ENCODE measurements at places on chromosomes 12 and 14. TPM values are rescaled to one million over a fixed set of nuclear protein-coding genes. Genes with fewer than 3 reads are reported as not detected.

DNA sequence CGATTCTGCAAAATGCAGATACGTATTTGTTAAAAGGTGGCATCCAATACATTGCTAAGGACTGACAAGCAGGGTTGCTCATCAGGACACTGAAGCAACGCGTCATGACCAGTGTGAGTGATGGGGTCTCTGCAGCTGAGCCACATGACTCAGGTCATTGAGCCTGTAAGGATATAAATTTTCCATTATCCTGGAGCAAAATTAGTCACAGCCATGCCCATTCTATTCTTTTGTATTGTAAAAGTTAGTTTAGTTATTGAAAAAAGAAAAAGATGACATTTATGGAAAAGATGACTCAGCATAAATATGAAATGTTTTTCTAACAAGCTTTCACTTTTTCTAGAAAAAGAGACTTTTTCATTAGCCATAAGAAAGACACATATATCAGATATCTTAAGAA is 268.0 kb upstream of the TMEM132C start:
- H3K4me3 ChIP-seq: no peak overlapping the region
- H3K4me1 ChIP-seq: no peaks in the 10 kb centered on the region
- DNase-seq: no peak
- H3K27ac ChIP-seq: no peak overlapping the region
- no peaks in the 10 kb centered on the region for H3K27me3 ChIP-seq
- no peaks in the 10 kb centered on the region for H3K36me3 ChIP-seq

DNA sequence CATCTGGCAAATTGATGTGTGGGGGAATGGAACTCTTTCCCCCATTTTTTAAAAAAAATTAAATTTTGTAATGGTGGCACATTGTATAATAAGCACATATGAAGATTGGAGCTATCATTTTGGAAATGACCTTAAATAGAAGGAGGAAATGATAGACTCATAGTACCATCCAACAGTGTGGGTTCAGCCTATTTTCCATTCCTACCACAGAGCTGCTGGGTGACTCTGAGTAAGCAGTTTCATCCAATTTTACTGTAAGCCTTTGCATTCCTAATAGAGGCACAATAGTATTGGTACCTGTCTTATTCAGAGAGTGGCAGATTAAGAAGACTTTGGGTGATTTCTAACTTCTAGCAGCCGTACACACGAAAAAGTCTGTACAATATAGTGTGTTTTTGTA is 304.5 kb downstream of the RAD51B start:
- no peaks in the 10 kb centered on the region for H3K36me3 ChIP-seq
- no peaks in the 10 kb centered on the region for H3K27me3 ChIP-seq
- no peak overlapping the region for H3K4me3 ChIP-seq

DNA sequence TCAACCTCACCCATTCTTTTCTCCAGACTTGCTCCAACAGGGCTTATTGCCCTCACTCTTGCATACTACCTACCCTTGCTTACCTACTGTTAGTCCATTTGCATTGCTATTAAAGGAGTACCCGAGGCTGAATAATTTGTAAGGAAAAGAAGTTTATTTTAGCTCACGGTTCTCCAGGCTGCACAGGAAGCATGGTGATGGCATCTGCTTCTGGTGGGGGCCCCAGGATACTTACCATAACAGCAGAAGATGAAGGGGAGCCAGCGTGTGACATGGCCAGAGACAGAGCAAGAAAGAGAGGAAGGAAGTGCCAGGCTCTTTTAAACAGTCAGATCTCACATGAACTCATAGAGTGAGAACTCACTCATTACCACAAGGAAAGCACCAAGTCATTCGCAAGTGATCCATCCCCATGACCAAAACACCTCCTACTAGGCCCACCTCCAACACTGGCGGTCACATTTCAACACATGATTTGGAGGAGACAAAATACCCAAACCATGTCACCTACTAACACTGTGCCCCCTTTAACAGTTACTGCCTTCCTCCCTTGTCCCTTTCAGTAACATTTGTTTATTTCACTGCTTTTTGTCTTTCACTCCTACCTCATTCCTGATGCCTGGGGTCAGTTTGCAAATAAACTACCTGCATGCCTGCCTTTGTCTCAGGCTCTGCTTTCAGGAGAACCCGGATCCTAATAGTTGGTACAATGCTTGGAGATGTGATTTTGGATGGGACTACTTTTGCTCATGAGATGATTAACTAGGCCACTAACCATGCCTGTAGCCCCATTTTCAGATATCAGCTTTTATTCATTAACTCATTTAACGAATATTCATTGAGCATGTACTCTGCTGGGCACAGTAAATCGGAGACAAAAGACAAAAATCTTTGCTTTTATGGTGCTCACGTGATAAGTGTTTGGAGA is 41.6 kb upstream of the CSRP2 start:
- DNase-seq: no peak
- H3K4me3 ChIP-seq: no peak overlapping the region
- H3K4me1 ChIP-seq: peaks cover 9% of the 10 kb centered on the region
- no peaks in the 10 kb centered on the region for H3K36me3 ChIP-seq
- H3K27ac ChIP-seq: no peak overlapping the region
- H3K27me3 ChIP-seq: no peaks in the 10 kb centered on the region

GRCh38 chr12:1855241-1855640 is 34.9 kb downstream of the LRTM2 start:
- H3K4me3 ChIP-seq: no peak overlapping the region
- no peak for DNase-seq
- no peak overlapping the region for H3K27ac ChIP-seq
- no peaks in the 10 kb centered on the region for H3K4me1 ChIP-seq
- H3K36me3 ChIP-seq: no peaks in the 10 kb centered on the region

DNA sequence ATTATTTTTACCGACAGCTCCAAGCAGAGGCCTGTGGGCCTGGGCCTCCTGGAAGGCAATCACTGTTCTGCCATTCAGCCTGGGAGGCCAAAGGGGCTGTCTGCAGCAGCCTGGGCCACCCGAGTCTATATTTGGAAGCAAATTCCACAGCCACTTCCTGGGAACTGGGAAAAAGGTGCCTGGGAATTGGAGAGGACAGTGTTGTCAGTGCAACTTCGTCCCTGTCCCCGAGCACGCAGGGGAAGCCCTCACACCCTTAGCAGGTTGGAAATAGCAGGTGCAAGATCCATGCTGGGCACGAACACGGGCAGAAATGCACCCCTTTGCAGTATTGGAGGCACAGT is 9.6 kb upstream of the TBX5 start:
- no peaks in the 10 kb centered on the region for H3K36me3 ChIP-seq
- no peak for DNase-seq
- peaks cover 73% of the 10 kb centered on the region for H3K27me3 ChIP-seq
- H3K27ac ChIP-seq: no peak overlapping the region

GRCh38 chr12:30015631-30016337 is 232.0 kb upstream of the TMTC1 start:
- H3K27me3 ChIP-seq: no peaks in the 10 kb centered on the region
- no peak for DNase-seq
- no peak overlapping the region for H3K27ac ChIP-seq
- H3K4me1 ChIP-seq: no peaks in the 10 kb centered on the region
- no peak overlapping the region for H3K4me3 ChIP-seq
- no peaks in the 10 kb centered on the region for H3K36me3 ChIP-seq

- no peaks in the 10 kb centered on the region for H3K27me3 ChIP-seq
- H3K4me3 ChIP-seq: no peak overlapping the region
- no peak overlapping the region for H3K27ac ChIP-seq
- no peak for DNase-seq
Observed at GRCh38 chr12:20018406-20018805, 349.9 kb upstream of the PDE3A start.

DNA sequence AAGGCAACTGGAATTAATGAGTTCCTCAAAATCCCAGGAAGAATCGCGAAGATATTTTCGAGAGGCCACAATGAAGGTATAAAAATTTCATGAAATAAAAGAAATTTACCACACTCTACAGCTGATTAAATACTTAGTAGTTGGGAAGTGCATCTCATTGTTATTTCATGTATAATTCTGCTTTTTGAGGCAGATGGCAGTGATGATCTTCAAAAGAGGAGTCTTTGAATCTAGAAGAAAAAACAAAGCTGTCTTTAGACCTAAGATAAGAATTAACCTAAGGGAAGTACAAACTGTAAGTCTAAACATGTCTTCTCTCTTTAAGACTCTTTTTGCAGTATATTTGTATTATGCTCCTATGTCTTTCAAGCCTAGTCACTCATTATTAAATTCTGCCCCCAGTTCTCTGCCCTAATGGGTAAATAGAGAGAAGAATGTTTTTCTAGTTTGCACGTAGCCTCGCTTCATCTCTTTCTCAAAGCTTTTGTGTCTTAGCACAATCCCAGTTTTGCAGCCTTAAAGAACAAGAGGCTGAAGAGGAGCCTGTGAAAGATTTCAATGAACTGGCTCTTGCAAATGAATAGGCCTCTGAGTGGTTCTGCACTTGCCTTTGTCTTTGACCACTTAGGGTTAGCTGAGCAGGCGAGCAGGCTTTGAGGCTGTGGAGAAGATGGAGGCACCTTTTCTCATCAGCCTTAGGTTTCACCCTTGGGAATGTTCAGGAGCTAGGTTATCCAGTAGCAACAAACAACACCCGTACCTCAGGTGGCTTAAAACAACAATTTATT is 32.7 kb downstream of the CFAP54 start:
- H3K4me3 ChIP-seq: no peak overlapping the region
- H3K27me3 ChIP-seq: no peaks in the 10 kb centered on the region
- DNase-seq: no peak
- H3K27ac ChIP-seq: no peak overlapping the region

DNA sequence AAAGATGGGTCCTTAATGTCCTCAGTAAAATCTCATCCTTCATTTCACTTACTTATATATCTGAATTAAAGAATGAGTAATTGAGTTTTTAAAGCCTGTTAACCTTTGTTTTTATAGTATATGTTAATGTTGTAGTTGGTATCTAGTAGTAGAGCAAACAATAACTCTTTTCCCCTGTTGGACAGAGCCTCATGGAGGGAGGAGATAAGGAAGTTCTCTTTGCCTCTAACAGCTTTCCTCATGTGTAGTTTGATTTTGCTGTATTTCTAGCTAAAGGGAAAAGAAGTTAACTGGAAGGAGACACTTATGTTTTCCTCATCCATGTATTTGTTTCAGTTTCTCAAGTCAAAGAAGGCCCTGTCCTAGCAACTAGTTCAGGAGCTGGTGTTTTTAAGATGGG is 55.3 kb downstream of the RAD52 start:
- DNase-seq: no peak
- no peak overlapping the region for H3K27ac ChIP-seq
- H3K36me3 ChIP-seq: peaks cover 97% of the 10 kb centered on the region

DNA sequence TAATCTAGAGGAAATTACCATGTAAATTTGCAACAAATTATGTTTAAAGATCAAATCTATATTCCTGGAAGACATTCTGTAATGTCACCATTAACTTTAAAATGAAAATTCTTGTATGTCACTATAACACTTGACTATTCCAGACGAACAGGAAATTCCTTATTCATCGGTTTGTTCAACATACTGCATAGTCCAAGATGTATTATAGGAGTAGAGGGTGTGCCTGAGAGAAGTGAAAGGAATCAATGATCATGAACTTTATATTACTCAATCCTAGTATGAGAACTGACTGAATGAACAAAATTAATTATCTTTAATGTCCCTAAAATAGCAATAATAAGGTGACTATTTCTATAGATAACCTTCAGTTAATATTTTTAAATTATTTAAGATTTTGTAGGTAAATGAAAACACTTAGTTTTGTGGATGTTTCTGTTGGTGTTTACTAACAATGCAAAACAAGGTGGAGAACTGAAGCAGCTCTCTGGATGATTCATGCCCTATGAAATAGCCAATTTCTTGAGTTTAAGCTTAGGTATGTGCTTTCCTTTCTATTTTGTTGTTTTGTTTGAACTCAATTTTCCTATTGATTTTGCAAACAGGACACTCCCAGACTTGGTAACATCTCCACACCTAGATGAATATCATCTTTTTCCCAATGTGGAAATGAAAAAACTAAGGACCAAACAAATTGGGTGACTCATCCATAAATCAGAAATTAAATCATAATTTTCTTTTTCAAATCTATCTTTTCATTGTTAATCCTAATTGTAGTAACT is 18.2 kb upstream of the ITPR2 start:
- H3K27me3 ChIP-seq: no peaks in the 10 kb centered on the region
- H3K27ac ChIP-seq: no peak overlapping the region
- no peak overlapping the region for H3K4me3 ChIP-seq
- no peak for DNase-seq

DNA sequence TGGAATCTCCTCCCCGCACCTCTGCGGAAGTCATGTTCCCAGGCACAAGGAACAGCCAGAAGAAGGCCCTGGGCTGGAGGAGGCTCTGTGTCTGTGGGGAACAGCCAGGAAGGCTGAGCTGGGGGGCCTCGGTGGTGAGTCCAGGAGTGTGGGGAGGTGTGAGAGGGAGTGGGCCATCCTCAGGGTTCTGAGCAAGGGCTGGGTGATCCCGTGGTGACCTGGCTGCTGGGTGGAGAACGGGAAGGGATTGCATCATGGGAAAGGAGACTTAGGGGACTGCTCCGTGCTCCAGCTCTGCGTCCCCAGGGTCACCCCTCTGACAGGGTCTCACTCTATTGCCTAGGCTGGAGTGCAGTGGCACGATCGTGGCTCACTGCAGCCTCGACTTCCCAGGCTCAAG is 13.8 kb downstream of the AACS start:
- H3K4me3 ChIP-seq: no peak overlapping the region
- peak overlapping the region; percentile 56 for H3K27ac ChIP-seq
- no peak for DNase-seq
- H3K36me3 ChIP-seq: no peaks in the 10 kb centered on the region

DNA sequence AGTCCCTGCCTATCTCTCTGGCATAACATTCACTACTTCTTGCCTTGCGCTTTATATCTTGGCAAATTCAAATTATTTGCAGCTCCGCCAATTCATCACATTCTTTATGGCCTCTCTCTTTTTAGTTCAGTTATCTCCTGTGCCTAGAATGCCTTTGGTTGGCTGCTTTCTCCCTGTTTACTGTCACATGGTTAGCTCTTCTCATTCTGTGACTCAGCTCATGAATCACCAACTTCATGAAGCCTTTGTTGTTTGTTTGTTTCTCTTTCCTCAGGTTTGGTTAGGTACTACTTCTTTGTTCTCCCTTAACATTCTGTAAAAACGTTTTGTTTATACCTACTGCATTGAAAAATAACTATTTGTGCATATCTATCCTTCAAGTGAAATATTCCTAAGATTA is 376.5 kb upstream of the GARIN6 start:
- DNase-seq: no peak
- H3K4me1 ChIP-seq: no peaks in the 10 kb centered on the region
- H3K4me3 ChIP-seq: no peak overlapping the region
- no peak overlapping the region for H3K27ac ChIP-seq
- no peaks in the 10 kb centered on the region for H3K27me3 ChIP-seq

DNA sequence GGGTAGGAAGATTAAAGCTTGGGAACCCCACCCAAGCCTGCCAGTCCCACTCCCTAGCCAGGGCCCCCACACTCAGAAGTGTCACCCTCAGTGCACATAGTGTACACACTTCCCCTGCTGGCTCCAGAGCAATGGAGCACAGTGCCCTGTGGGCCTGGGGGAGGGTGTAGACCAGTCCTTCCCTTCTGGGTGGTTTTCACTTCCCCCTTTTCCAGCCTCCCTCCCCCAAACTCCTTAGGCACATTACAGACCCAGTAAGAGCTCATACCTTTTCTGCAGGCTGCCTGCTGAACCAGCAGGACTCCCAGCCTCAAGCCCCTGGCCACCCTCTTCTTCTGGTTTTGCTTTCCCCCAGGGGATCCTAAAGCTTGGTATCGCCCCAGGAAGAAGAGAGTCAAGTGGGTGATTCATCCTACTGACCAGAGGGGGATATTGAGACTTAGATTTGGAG is at the start of gene ZNF385A:
TSS of gene ZNF385A (minus strand) at position 143 of the 451 bp plus-strand sequence. CDS start 219 bp downstream, outside the sequence.
- peak within 1 kb of the TSS; percentile 54 for H3K27ac ChIP-seq
- no peaks in the 10 kb centered on the region for H3K36me3 ChIP-seq
- no peaks in the 10 kb centered on the region for H3K4me1 ChIP-seq
- H3K4me3 ChIP-seq: no peak within 1 kb of the TSS

KRT6B gene
- not detected for total RNA-seq

MANSC4 gene
- not detected for total RNA-seq

PTPRQ gene
- 12.8 TPM for total RNA-seq

CARMIL3 gene
- 0.42 TPM for total RNA-seq

ADCY4 gene
- 68.1 TPM for total RNA-seq

CPNE6 gene
- not detected for total RNA-seq
